AG09319 (cell line): ENCODE measurements at places on chromosomes 13 and 19.

GRCh38 chr13:35824395-35824794 lies 306.8 kb downstream of the DCLK1 start:
- DNase-seq = no peak

- DNase-seq = peak; percentile 16
These were observed 316.8 kb upstream of the KLF12 start for GRCh38 chr13:74450964-74451363.

DNA sequence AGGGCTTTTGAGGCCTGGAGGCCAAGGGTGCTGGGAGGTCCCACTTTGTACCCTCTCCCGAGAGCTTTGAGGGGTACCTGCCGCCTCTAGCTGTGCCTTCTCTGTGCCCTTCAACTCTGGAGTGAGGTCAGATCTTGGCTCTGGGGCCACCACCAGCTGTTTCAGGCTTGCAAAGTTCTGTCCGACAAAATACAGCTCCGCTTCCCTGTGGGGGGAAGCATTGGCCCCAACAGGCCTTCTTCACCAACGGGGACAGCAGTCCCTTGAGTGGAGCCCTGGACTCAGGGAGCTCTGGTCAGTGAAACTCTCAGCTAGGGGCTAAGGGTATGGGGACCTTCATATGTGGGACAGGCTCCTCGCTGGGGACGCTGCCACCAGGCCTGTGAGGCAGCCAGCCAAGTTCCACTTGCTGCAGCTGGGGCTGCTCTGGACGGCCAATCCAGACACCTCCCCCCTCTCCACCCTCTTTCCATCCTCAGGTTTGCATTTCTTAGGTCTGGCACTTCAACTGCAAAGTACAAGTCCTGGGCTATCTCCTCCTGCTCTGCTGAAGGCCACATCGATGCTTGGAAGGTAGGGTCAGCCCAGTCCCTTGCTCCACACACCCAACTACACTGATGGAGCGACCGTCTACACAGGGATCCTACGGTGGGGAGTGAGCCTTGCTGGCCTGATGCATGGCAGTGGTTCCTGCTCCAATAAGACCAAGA lies 46.8 kb downstream of the C13orf46 start:
- DNase-seq = no peak

DNA sequence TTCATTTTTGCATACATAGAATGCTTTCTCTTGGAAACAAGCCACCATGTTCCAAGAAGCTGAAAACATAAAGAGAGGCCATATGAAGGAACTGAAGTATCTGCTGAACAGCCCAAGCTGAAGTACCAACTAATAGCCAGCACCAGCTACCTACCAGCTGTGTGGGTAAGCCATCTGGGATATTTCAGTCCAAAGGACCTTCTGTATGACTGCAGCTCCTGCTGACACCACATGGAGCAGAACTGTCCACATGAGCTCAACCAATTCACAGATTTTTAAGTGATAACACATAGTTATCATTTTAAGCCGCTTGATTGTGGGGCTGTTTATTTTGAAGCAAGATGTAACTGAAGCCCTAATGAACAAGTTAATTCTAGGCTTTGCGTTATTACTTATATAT lies 621.1 kb upstream of the KLHL1 start:
- DNase-seq = no peak

DNA sequence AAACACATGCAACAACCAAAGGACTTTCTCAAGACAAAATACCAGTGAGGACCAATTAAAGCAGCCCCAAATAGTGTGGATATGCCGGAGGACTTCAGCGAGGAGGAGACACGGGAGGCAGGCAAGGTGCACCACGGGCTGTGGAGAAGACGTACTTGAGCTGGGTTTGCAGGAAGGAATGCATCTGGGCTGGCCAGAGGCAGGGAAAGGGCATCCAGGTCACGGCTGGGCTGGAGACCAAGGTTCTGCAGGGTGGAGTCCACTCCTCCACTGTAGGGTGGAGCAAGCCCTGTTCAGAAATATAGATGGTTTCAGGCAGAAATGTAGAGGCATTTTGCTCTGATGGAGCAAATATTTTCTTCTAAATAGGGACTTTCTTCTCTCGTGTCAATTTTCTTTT lies 36.6 kb upstream of the MEDAG start:
- no peak for DNase-seq

DNA sequence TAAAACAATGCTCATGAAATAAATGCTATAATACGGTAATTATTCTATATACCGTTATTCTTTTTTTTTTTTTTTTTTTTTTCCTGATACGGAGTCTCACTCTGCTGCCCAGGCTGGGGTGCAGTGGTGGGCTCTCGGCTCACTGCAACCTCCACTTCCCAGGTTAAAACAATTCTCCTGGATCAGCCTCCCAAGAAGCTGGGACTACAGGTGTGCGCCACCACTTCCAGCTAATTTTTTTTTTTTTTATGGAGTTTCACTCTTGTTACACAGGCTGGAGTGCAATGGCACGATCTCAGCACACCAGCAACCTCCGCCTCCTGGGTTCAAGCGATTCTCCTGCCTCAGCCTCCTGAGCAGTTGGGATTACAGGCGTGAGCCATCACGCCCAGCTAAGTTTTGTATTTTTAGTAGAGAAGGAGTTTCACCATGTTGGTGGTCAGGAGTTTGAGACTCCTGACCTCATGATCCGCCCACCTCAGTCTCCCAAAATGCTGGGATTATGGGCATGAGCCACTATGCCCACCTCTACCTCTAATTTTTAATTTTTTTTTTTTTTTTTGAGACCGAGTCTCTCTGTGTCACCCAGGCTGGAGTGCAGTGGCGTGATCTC lies 6.9 kb downstream of the PPP1R15A start:
- no peak for DNase-seq

GRCh38 chr19:10471909-10472308 lies 31.2 kb downstream of the KEAP1 start:
- no peak for DNase-seq

DNA sequence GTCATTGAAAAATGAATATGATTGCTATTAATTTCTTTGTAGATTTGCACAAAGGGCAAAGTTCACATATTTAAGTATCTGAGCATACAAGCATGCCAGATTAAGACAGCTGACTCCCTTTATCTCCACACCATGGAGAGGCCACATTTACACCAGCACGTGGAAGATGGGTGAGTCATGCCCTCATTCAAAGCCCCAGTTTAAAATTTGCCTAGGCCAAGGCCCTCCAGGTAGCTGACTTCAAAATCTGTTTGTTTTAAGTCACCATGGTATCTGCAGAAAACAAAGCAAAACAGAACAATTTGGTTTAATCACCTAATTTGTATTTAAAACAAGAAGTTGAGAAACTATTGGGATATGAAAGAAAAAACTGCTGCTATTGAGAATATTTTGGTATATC lies 109.2 kb downstream of the ESD start:
- no peak for DNase-seq

- no peak for DNase-seq
These were observed 36.4 kb downstream of the CRYL1 start for GRCh38 chr13:20489185-20489820.

DNA sequence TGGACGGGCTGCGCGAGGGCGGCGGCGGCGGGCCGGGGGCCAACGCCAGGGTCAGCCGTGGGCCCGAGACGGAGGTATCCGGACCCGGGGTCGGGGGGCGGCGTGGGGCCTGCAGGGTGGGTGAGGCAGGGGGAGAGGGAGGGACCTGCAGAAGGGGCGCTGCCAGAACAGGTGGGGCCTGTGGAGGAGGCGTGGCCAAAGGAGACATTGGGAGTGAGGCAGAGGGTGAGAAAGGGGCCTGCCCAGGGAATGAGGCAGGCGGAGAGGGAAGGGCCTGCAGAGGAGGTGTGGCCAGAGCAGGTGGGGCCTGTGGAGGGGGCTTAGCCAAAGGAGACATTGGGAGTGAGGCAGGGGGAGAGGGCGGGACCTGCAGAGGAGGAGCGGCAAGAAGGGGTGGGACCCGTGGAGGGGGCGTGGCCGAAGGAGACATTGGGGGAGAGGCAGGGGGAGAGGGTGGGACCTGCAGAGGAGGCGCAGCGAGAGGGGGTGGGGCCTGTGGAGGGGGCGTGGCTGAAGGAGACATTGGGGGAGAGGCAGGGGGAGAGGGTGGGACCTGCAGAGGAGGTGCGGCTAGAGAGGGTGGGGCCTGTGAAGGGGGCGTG lies 4.2 kb downstream of the PRR36 start:
- DNase-seq = no peak

GRCh38 chr13:51874651-51875050 lies 12.9 kb downstream of the CCDC70 start:
- DNase-seq = no peak

- no peak for DNase-seq
These were observed 314.9 kb upstream of the SLITRK5 start for GRCh38 chr13:87356314-87356713.

DNA sequence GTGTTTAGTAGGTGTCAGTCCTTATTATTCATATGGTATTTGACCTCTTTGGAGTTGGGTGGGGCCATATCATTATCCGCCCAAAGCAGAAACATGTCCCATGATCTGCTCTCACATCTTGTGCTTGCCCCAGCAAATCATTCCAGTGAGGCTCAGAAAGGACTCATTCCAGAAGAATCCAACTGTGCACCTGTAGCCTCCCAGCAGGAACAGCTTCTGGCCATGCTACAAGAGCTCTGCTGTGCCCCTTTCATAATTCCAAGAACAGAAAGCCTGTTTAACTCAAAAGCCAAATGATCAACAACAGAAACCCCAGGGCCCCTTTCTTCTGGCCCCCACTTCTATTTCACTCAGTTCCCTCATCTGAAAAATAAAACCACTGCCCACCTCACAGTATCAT lies 673.1 kb downstream of the DIAPH3 start:
- DNase-seq = no peak

- no peak for DNase-seq
These were observed 549.1 kb upstream of the MIR17HG start for GRCh38 chr13:90798381-90798780.

DNA sequence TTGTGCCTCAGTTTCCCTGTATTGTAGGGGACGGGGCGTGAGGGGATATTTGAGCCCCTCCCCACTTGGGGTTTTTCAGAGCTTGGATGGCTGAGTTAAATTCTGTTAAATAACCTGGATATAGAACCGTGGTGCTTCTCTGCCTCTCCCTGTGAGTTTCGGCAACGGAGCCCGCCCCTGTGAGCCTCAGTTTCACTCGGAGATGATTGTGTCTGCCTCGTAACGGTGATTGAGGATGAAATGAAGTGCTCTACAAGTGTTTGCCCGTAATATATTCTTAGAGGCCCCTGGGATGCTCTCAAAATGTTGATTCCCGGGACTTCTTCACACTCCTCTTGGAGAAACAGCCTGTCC lies 509 bp downstream of the KXD1 start:
- no peak for DNase-seq

DNA sequence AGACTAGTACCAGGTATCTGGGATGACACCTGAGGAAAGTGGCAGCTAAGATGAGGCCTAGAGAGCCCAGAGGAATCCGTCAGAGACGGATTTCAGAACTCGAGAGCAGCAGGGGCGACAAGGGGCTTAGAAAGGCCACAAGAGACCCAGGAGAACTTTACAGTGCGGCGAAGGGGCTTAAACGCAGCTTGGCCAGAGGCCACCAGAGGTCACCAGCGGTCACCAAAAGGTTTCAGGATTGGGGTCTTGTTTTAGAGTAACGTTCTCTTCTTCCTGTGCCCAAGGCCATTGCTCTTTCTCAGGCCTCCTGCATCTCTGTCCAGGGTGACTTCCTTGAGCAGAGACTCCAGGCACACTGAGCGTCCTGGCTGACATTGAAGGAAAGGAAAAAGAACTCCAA lies 2.2 kb downstream of the ZSCAN22 start:
- DNase-seq = no peak

DNA sequence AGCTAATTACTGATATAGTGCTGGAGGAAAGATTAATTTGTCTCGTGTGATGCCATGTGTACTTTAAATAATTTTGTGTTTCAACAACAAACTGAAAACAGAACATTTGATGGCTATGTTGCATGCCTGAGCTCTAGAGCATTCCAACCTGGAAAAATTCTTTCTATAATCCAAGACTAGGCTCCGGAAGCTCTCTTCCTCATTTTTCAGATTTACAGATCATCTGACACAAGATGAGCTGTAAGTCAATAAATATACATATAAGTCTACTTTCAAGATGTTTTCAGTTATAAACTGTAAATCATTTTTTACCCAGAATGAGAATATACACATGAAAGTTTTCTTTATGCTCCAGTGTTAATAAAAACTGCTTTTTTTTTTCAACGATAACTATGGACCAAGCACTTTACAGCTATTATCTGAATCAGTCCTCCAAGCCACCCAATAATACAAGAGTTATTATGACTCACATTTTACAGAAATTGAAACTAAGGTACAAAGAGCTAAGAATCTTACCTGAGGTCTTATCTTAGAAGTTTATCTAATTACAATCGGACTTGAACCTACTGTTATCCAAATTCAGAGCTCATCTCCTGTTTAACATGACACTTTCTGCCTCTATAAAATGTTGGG lies 6.4 kb upstream of the FOXO1 start:
- no peak for DNase-seq

DNA sequence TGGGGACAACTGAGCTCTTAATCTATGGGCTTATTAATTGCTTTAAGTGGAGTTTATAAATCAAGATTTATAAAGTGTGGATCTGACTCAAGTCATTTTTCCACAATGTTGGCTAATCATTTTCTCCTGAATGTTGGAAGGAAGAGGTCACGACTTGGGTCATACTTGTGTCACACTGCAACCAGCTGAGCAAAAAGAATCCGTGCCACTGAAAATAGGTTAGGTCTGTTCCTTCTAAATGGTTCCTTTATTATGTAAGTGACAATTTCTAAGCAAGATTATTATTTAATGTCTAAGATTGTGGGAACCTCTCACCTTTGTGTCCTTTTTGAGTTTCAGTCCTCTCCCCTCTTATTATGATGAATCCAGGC lies 178.6 kb downstream of the SHISA2 start:
- no peak for DNase-seq

DNA sequence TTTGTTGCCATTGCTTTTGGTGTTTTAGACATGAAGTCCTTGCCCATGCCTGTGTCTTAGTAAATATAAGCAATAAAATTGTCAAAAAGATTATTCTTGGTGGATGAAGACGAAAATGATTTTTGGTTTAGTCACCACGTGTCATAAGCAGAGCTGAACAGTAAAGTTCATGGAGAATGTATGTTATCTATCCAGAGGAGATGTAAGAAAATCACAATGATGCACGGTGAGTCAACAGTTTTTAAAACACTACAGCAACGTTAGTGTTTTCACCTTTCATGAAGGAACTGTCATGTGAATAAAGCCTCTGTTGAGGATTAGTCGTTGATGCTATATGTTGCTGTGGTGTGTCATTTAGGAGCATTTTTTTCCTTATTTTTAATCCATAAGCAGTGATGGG lies 137.6 kb downstream of the GPC6 start:
- no peak for DNase-seq

DNA sequence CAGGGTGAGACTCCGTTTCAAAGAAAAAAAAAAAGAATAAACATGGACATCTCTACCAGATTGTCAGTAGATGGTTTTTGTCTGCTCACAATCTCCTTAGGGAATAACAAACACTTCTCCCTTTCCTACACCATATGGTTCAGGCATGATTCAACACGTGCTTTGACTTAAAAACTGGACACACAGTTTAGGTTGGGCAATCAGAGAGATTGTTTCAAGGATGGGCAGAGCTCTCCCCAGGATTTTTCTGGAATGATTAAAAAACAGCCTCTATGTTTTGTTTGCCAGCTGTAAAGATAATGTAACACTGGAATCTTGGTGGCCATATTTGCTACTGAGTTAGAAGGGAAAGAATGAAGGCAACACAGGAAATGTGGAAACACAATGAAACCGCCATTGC lies 150.1 kb upstream of the TSC22D1 start:
- DNase-seq = peak; percentile 93
